ENCODE measurements at places on chromosomes 2 and 18.

DNA sequence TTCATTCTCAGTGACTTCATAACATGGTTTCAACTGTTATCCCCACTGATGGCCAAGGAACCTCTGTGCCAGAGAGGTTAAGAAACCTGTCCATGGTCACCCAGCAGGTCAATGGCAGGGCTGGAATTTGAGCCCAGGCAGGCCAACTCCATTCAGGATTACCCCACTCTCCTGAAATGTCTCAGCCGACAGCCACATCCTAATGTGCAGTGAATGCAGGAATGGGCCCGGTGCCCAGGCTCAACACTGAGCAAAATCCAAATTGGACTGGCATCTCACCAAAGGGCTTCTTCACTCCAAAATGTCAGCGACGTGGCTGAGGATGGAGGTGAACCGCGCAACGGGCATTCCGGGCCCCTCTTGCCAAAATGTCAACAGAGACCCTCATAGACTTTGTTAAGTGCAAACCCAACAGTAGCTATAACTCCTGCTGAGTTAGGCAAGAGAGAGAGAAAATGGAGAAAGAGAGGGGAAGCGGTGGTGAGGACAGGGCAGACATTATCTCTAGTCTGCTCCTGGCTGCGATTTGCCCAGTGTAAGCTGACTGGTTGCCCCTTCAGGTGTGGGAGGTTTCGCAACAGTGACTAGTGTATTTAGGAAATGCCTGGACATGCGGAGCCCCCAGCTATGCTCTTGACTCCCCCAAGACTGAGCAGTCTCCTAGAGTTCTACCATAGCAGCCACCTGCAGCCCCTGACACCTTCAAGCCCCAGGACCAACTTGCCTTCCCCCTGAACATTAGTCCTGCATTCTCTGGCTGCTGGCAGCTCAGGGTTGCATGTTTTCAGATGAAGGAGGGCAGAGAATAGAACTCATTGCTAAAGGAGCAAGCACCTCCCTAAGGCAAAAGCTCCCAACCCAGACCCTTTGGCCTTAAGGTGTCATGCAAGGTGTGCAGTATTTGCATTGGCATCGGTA lies 167.7 kb downstream of the ANAPC1 start:
- no peak for DNase-seq

- DNase-seq: no peak
These were observed 13.3 kb upstream of the CDH7 start for GRCh38 chr18:65737471-65737955.

GRCh38 chr2:133044556-133044955 lies 374.6 kb upstream of the LYPD1 start:
- DNase-seq: no peak

DNA sequence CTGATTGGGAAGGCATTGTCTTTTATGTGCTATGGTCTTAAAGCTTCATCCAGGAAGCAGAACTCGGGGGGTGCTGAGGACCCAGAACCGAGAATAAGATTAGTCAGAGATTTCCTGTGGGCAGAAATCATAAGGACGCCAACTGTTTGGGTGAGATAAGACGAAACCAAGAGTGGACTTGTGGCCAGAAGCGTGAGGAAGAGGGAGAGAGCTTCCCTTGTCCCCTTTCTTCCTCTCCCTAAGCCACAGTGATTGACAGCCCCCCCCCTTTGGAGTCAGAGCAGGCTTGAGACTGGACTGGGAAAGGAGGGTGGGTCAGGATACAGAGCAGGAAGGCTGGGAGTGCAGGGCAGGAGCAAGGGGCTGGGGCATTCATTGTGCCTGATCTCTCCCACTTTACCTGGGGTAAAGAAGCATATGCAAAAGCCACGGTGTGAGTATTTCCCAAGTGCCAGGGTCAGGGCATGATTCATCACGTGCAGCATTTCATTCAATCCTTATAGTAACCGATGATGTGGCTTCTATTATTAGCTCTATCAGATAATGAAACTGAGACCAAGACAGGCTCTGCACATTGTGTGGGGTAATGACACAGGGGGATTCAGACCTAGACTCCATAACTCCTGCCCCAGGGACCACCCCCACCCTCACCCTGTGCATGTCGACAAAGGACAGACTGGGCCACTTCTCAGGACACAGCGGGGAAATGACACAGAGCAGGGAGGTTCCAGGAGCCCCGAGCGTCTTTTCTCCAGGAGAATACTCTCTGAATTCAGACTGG lies 3.0 kb upstream of the IL1RN start:
- no peak for DNase-seq

- no peak for DNase-seq
These were observed 658.8 kb upstream of the ID2 start for GRCh38 chr2:8022908-8023640.

GRCh38 chr2:44770221-44771195 lies 171.0 kb upstream of the SIX3 start:
- no peak for DNase-seq

DNA sequence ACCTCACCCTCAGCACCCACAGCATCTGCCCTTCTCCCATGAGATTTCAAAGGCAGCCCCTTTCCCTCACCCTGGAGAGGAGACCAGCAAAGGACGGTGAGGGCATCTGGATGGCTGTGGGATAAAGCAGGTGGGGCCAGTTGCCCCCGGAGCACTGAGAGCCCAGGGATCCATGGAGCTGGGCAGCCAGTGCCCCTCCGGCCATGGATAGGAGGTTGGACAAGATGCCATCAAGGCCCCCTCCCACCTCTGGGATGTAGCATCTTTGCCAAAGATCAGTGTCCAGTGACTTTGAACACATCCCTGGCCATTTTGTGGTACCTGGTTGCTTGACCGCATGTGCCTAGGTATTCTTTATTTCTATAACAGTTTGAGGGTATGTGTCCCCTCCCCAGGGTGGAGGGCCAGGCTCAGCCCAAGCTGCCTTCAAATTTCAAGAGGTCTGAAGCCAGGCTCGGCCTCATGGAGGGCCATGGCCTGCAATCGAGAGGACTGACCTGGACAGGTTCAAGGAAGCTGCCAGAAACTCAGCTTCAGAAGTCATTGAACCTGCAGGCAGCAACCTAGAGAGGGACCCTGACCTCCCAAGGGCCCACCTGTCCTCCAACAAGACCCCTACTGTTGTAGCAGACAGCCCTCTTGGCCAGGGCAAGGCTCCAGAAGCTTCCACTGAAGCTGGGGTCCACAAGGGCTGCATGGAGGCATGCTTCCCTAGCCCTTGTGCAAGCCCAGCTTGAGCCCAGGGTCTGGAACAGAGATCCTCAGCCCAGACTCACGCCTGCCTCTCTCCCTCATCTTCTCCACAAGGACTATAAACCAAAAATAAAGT lies 55.5 kb upstream of the BIN1 start:
- DNase-seq: no peak
